ENCODE measurements at places on chromosomes 3 and 15.

GRCh38 chr15:40084650-40085049, 24.0 kb downstream of the BMF start:
- DNase-seq, result no peak

- DNase-seq, result no peak
Observed at GRCh38 chr15:100471933-100472332, 56.8 kb downstream of the CERS3 start.

GRCh38 chr3:196629228-196629627, 10.3 kb upstream of the NRROS start:
- DNase-seq, result no peak

GRCh38 chr3:149224736-149225594, 3.3 kb upstream of the CP start:
- no peak for DNase-seq

DNA sequence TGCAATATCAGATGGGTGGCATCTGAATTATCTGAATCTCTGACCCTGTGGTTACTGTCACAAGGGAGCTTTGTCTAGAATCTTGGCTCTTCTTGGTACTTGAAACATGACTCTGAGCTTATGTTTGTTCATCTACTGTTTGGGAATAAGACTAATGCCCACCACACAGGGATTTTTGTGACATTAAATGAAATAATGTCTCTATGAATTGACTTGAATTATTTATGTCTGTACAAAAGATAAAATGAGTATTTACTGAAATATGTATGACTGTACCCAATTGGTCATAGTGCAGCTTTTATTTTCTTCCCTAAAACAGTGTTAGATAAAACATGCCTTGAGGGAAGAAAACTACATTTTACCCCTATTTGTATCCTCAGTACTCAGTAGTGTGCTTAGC, 87.9 kb upstream of the ZPLD1 start:
- DNase-seq, result no peak

- DNase-seq, result no peak
Observed at GRCh38 chr3:9105421-9105820, 142.1 kb upstream of the RAD18 start.

DNA sequence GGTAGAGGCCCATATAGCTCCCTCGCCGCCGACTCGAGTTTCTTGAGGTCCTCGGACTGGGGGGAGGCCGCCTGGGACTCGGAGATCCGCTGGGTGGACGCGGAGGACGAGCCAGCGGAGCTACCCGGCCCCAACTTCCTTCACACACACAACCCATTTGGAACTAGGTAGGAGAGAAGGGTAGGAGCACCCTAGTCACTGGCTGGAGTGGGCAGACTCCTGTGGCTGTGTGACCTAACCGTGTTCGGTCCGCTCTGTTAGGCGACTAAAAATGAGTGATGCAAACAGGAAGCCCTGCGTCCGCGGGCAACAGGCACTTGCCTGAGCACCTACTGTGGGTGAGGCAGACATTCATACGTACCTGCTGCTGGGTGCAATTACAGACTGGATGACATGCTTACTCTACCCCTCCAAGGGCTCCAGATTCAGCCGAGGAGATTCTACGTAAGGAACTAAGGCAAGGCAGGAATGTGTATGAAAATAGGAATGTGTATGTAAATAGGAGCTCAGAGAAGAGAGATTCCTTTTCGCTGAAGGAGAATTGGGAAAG, 4.6 kb upstream of the SIN3A start:
- DNase-seq, result no peak

DNA sequence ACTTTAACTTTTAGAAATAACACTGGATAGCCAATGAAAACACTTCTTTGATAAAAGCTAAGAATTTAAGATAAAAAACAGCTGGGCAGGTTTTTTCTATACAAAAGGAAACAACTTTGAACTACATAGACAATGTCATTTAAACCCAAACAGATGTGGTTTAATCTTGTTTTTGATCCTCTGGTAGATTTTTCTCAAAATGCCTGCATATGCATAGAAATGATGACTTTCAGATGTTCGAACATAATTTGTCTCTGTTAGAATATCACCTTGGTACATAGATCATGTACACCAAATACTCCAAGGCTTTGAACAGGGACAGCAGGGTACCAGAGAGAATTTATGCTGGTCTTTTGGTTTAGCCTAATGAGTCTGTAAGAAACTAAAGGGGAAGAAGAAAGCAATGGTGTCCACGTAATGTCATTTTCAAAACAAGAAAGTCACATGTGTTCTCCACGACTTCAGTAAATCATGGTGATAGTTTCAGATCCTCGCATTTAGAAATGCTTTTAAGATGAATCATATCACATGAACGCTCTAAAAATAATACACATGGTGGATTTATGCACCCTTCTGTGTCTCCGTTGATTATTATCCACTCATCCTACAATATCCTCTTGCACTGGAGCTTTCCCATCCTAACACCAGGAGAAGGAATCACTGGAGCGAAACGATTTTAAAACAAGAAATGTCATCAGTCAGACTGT, 160.1 kb upstream of the PDZRN3 start:
- peak; percentile 61 for DNase-seq

- no peak for DNase-seq
Observed at GRCh38 chr15:101608201-101608600, 44.0 kb downstream of the TM2D3 start.

DNA sequence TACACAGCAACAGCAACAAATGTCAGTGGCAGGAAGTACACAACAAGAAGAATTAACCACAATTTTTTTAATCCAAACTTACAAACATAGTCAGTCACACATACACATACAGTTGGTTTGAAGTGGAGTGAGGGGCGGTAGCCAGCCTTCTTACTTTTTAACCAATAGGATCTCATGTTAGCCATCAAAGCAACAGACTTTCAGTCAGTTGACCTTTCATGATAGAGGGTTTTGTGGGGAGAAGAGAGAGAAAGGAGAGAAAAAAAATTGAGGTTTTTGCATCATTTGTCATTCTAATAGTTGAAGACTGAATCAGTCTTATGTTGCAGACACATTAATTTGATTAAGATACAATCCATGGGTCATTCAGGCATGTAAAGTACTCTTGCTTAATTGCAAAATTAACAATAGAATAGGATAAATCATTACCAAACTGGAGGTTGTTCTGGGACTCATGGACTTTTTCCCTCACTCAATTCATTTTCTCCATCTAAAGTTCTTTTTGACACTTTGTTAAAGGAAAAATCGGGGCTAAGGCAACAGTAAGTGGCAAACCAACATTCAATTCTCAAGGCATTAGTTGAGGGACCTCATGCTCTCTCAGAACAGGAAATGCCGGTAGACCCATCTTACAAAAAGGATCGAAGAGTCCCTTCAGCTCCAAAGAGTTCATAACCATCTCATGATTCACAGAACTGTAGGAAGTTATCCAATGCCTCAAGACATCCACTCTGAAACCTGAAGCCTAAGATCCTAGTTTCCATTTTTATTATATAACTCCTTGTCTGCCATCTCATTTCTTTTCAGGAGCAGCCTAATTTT, 159.5 kb upstream of the LPP start:
- no peak for DNase-seq

GRCh38 chr3:121883507-121883906, 10.7 kb upstream of the SLC15A2 start:
- DNase-seq, result peak; percentile 2

- peak; percentile 49 for DNase-seq
Observed at GRCh38 chr3:153599685-153600084, 437.7 kb downstream of the RAP2B start.

GRCh38 chr15:96366526-96366877, 36.0 kb downstream of the NR2F2 start:
- DNase-seq, result no peak

DNA sequence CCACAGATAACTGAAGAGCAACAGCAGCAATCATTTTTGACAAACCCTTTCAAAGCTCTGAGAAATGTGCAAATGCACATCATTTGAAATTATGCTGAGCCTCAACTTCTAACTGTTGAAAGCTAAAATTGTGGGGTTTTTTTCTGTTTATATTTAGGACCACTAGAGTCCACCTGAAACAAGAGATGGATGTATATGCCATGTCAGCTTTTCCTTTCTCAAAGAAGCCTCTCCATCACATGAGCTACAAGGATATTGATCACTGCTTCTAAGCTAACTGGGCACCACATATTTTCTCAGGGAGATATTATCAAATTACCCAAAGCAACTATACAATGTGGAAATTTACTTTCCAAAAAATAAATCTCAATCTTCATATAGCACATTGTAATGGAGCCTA, 498.6 kb upstream of the ZNF385D start:
- DNase-seq, result no peak

- no peak for DNase-seq
Observed at GRCh38 chr3:42192334-42193200, 73.4 kb downstream of the CCK start.

- DNase-seq, result peak; percentile 50
Observed at GRCh38 chr15:30065025-30065801, 17.5 kb upstream of the GOLGA8J start.

DNA sequence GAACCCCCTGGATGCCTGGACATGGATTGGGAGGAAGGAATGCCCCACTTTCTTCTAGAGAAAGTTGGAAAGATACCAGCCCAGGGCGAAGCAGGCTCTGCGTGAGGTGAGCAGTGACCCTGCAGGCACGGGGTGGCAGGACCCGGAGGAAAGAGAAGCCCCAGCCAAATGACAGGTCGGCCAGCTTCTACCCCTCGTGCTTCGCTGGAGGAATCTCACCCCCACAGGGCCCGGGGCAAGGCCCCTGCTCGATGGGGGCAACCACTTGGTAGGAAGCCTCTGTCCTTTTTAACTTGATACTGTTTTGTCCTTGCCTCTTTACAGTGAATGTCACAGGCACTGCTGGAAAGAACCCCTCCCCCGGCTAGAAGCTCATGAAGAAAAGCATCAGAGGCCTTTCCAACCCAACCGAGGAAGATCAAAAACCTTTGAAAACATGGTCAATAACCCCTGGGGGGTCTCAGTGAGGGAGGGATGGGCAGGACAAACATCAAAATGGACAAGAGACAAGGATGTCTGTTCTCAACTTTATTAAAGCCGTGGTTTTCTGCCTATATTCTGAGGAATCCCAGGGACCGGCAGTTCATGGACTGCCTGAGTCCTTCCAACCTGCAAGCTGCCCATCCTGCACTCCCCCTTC, 54.4 kb downstream of the SH3BP5 start:
- no peak for DNase-seq

DNA sequence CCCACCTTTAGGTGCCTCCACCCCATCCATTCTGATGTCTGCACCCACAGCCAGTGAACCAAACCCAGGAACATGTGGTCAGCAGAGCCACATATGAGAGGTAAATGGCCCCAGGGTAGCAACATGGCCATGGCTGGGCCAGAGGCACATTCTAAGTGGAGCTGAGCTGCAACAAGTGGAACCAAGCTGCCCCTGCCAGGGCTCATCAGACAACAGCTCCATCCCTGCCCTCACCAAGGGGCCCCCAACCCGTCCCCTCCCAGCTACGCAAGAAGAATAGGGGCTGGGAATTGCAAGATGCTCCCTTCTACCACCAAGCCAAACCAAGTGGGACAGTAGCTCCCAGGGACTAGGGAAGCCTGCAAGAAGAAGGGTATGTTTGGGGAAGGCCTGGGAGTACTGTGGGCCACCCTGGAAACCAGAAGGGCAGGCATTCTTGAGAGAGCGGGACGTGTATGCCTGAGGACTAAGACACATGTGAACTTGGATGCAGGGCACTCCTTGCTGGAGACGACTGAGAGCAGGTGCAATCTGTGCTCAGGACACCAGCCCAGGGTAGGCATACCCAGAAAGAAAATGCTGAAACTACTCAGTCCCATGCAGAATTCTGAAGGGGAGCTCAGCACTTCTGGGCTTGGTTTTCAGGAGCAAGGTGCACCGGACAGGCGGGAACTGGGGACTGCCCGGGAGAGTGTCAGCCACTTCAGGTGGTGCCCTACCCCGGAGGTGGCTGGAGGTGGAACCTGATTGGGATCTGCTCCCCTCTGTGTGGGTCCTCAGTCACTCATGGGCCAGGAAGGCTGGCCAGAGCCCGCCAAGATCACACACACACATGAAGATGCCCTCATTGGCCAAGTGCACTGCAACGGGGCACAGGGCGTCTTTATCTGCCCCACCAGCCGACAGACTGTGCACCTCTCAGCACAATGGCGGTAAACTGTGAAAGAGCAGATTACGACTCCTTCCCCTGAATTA, 9.5 kb downstream of the MYL3 start:
- no peak for DNase-seq

DNA sequence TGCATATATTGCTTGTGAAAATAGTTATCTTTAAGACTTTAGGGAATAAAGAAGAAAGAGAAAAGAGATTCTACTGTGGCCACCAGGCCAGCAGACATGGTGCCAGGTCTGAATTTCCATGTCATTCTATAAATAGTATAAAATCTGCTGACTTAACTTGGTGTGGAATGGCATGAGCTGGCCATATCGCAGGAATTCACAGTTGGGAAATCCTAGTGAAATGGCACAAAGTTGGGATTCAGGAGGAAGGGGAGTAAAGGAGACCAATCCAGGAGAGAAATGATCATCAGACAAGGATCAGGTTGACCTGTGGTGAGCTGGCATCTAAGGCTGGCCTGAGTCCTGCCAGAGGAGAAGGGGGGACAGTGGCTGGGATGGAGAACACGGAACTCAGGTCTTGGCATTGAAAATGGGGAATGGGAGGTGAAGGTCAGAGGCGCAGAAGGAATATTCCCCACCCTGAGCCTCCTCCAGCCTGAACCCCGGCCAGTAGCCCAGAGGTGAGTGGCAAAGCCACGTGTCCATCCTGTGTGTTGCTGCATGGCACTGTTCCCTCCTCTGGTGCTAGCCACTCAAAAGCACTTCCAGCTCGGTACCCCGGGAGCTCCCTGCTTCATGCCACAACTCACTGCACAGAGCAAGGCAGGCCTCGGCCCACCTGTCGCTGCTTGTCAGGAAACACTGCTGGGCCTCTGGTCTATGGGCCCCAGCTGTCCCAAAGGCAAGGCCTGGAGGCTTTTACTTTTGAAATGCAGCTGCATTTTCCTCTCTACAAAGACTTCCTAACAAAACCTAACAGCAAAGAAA, 51.4 kb downstream of the SSUH2 start:
- DNase-seq, result no peak

DNA sequence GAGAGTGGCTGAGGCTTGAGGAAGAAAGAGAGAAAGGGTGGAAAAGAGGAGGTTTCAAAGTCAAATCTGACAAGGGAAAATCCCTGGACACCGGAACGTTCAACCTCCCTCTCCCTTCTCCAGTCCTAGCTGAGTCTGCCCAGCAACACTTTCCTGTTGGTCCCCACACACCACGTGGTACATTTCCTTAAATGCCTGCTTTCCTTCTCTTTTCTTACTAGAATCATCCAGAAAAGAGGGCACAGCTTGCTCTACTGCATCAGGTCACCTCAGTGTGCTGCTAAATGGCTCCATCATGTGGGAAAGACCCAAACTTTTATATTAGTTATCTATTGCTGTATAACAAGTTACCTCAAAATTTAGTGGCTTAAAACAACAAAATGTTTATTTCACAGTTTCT, 181.2 kb downstream of the NECTIN3 start:
- no peak for DNase-seq

- DNase-seq, result no peak
Observed at GRCh38 chr15:69631978-69632377, 179.4 kb downstream of the RPLP1 start.

DNA sequence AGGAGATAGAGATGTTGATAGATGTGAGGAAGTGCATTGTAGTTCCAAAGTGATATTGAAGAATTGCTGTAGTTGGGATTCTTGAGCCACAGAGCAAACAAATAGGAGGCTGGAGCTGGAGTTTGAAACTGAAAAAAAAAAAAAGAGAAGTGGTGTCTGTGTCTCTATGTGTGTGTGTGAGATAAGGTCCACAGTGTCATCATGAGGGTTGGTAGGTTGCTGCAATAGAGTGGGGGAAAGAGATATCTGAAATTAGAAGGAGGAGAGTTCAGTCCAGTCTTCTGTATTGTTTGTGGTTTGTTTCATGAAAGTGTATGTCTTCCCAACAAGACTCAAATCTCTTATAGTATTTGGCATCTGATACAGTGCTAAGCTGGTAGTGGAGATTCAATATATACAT, 37.3 kb upstream of the CACNA1D start:
- DNase-seq, result no peak

Data from HFF-Myc (cell line).